Fibroblast of the conjunctiva (primary cell): ENCODE measurements at places on chromosomes 2 and 18.

DNA sequence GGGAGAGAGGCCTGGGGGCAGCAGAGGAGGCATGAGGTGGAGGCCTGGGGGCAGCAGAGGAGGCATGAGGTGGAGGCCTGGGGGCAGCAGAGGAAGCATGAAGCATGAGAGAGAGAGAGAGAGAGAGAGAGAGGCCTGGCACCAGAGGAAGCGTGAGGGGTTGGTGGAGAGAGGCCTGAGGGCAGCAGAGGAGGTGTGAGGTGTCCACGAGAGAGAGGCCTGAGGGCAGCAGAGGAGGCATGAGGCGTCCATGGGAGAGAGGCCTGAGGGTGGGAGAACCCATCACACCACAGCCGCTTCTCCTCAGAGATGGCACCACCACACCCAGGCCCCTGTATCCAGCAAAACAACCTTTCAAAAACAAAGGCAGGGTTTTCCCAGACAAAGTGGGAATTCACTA is 55.7 kb upstream of the KCNG2 start:
- no peak for DNase-seq

DNA sequence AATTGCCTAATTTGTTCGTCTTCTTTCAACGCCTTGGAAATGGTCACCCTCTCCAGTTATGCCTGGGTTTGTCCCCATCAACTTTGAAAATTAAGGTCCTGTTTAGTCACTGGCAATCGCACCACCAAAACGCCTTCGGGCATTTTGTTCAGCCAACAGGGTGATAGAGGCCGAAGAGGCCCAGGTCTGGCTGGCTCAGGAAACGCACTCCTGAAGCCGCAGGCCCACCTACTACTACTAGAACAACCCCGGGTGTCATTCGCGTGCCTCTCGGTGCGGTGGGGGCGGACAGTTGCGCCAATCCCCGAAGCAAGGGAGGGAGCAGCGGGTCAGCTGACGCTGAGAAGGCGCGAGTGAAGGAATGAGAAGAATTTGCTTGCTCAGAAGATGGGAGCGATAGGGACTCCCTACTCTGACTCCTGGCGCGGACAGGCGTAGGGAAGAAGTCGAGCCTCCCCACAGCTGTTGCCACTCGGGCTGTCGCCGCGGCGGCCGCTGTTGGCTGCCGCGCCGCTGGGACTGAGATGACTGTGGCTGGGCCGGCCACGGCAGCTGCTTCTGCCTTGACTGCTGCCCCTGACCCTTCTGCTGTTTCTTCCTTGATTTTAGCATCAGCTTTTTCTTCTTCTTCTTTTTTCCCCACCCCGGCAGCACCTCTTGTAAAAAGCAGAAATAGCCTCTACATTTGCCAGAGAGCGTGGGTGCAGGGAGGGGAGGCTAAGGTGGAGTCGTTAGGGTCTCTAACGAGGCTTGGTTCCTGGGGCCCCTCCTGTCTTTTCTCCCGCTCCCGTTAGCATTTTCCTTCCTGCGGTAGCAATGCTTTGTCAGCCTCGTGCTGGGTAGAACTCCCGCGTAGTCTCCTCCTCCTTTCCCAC is 387.6 kb downstream of the FIGN start:
- peak; percentile 34 for DNase-seq

- DNase-seq, result no peak
Observed at GRCh38 chr18:62345909-62346308, 20.8 kb downstream of the TNFRSF11A start.

DNA sequence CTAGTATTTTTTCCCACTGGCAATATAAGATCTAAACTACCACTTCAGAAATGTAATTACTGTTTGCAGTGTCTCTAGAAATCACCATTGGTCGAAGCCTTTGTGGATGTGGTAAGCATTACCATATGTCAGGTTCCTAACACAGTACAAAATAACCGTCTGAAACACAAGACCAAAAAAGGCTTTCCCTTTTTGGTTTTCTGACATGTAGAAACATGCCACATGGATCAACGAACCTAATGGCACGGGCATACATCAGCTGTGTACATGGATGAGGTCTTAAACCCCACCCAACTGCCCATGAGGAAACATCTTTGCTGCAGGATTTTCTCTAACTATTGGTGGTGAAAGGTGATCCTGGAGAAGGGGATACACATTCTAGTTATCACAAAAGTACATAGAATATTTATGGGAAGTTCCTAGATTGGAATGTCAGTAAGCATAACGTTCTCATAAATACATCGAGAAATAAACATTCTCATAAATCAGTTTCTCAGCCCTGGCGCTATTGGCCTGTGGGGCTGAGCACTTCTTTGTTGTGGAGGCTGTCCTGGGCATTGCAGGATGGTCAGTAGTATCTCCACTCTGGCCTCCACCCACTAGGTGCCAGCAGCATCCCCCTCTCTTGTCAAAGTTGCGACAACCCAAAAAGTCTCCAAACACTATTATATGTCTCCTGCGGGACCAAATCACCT is 9.0 kb downstream of the VIT start:
- DNase-seq, result no peak

DNA sequence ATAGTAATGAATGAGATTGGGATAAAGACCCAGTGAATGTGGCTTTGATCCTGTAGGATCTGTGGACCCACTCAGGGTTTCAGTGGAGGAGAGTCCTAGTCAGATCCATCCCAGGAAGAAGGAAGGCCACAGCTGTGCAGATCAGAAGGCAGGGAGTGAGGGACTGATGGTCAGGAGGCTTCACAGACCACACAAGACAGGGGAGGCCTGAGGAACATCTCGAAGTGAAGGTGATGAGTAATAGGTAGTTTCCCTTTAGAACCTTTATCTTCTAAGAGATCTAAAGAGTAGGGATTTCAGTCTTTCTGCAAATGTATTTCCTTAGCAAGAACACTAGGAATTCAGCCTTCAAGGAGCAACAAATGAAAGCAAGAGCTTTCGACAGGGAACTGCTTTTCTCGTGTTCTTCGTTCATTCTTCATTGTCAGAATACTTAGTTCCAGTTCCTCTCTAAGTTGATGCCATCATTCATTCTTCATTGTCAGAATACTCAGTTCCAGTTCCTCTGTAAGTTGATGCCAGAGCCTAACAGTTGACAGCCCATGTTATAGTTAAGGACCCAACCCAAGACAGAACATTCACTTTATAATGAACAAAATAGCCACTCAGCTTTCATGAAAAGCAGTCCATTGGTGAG is 150.2 kb upstream of the EPAS1 start:
- DNase-seq, result no peak

- DNase-seq, result no peak
Observed at GRCh38 chr2:215607766-215608165, 171.9 kb upstream of the FN1 start.

DNA sequence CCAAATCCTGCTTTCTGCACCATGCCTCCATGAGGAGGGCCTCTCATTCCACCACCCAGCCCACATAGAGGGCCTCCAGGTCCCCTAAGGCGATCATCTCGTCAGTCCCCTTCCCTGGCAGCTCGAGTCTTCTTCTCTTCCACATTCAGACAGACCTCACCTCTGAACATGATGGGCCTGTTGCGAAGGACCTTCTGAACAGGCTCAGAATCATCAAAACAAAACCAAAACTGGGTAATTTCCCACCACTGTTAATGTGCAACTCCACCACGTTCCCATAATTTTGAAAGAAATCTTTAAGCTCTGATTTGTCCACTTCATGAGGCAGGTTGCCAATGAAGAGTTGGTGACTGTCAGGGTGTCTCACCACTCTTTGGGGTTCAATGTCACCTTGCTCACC is 20.4 kb downstream of the ZRANB3 start:
- no peak for DNase-seq

DNA sequence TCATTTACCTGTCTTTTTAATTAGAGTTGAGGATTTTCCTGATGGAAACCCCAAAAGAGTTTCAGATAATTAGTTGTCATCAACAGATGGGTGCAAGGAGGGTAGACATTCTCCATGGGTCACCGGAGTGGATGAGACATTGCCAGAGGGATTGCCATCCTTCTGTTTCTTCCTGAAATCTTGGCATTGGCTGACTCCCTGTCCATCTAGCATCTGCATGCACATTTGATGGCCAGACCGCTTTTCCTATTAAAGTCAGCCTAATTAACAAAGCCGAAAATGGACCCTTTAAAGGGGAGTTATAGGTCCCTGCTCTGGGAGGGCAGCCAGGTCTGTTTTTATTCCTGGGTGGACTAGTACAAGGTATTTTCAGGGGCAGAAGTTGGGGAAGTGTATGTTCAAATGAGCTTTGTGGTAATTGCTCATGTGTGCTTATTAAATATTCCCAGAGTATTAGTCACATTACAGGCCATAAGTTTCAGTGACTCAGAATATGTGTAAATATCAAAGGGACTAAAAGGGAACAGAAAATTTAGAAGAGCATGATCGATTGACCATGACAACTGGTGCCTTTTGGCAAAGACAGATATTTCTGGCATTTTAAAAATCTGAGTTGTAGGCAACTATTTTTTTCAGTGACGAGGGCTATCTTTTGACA is 209.8 kb downstream of the PHLPP1 start:
- no peak for DNase-seq

DNA sequence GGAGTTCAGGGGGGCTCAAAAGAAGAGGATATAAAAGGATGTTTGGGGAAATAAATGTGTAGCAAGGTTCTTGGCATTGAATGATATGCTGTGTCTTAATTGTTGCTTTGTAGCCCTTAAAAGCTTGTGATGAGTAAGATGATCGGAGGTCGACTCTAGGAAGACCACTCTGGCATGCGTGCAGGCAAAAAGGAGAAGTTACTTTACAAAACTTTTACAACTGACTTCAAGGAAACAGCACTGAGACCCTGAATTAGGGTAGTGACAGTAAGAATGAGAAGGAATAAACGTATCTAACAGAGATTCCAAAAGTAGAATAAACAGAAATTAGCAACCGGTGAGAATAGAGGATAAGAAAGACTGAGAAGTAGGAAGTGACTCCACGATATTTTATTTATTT is 228.7 kb upstream of the TANK start:
- no peak for DNase-seq

DNA sequence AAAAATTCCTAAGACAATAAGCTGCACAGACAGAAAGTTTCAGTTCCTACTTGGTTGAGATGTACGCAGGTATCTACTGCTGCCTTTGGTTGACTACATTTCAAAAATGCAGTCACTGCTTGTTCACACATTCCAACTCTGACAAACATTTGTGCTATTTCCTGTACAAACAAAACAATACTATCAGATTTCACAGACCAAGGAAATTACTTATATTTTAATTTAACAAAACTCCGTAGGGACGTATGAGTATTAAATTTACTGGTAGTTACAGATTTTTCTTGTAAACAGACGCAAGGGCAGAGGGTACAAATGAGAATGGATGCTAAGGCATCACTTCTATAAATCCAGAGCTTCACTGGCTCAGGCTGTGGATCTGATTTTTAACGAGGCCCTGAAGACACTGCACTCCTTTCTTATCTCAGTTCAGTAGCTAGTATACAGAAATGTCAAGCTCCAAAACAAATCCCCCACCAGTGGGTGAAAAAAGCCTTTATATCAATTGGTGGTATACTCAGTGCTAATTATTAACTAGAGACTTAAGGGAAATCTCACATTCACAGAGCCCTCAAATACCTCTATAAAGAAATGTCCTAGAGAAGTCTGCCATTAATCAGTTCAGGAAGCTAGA is 31.7 kb upstream of the TTC32 start:
- peak; percentile 54 for DNase-seq

GRCh38 chr18:80197528-80197927 is 49.8 kb downstream of the PARD6G start:
- no peak for DNase-seq

GRCh38 chr18:58580078-58580477 is 48.8 kb downstream of the ALPK2 start:
- DNase-seq, result no peak

DNA sequence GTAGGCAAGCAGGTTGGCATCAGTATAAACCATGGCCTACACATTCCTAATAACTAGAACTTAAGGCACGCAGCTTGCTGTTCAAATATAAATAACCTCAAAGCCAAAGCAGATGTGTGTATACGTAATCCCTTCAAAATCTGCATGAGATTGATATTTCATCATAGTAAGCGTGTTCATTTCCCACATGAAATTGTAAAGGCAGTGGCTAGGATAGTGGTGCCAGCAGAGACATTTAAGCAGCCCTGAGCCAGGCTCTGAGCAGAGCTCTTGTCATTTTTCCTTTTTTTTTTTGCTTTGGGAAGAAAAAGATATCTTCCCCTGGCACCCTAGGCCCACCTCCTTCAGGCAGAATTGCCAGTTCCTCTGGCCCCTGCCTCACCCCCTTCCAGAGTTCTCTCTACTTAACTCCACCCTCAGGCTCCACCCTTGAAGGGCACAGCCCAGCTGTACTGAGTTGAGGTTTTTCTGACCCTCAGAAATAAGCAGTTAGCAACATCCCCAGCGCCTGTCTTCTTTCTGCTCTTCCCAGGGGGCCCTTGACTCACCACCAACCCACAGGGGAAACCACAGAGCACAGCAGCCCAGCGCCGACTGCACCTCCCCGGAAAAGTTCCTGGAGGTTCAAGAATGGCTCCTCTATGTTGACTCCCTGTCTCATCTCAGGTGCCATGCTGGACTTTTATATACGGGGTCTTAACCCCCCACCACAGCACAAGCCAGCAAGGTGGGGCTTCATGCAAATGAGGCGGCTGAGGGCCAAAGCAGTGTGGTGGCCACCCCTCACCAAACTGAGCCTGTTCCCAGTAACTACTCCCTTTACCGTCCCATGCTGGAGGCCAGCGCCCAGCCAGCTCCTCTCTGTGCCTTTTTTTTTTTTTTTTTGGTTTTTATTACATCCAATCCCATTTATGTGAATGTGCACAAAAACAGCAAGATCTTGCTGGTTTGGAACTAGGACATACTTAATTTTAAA is 84.7 kb downstream of the EHD3 start:
- DNase-seq, result peak; percentile 75

DNA sequence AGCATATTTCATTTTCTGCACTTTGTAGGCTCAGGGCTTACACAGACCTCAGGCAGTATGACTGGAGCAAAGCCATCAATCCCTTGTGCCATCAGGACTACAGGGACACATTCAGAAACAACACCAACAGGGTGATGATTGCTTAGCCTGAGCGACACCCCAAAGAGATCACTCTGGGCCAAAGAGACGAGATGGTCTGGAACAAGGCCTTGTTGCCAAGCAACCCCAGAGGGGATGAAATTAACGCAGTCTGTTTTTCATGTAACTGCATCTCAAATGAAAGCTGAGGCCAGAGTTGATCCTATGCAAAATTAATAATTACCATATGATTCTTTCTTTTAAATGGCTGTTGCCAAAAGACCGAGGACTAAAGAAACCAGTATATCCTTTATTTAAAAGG is 20.2 kb upstream of the B3GNT2 start:
- DNase-seq, result peak; percentile 27
